ENCODE measurements at places on chromosomes 16 and 17.
A peak's percentile ranks its signal among the peaks of the same experiment; 100 is the strongest.

GRCh38 chr16:29011112-29011511 lies 26.3 kb downstream of the LAT start:
- DNase-seq = no peak

DNA sequence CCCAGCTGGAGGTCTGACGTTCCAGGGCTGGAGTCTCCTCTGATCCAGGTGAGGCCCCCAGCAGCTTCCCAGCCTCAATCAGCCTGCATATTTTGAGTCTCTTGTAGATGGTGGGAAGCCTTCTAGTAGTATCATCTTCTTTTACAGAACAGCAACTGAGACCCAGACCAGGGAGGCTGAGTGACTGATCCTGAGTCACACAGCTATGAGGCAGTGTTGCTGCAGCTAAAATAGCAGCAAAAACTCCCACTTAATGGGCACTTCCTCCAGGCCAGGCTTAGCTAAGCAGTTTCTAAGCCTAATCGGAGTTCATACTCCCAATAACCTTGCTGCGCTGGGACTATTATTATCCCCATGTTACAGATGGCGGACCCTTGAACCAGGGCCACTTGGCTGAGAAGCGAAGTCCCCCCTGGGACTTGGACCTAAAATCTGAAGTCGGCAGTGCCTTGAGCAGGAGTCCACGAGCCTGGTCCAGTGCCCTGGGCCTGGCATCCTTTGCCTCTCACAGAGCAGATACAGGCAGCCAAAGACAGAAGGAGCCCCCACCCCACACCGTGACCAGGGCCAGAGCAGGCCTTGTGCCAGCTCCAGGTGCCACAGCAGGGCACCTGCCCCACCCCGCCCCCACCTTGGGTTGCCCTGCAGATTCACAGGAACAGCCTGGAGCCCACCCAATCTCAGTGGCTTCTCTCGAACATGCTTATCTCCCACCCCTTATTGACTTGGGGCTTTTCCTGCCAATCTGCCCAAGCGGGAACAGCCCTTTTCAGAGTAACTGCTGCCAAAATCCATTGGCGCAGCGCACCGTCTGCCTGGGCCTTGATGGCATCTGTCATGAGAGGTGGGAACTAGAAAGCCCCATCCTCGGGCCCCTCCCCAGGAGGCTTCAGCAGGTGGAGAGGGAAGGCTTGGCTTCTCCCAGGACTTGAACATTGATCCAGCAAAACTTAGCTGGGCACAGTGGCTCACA lies 65.1 kb downstream of the SOCS1 start:
- DNase-seq = peak; percentile 45

DNA sequence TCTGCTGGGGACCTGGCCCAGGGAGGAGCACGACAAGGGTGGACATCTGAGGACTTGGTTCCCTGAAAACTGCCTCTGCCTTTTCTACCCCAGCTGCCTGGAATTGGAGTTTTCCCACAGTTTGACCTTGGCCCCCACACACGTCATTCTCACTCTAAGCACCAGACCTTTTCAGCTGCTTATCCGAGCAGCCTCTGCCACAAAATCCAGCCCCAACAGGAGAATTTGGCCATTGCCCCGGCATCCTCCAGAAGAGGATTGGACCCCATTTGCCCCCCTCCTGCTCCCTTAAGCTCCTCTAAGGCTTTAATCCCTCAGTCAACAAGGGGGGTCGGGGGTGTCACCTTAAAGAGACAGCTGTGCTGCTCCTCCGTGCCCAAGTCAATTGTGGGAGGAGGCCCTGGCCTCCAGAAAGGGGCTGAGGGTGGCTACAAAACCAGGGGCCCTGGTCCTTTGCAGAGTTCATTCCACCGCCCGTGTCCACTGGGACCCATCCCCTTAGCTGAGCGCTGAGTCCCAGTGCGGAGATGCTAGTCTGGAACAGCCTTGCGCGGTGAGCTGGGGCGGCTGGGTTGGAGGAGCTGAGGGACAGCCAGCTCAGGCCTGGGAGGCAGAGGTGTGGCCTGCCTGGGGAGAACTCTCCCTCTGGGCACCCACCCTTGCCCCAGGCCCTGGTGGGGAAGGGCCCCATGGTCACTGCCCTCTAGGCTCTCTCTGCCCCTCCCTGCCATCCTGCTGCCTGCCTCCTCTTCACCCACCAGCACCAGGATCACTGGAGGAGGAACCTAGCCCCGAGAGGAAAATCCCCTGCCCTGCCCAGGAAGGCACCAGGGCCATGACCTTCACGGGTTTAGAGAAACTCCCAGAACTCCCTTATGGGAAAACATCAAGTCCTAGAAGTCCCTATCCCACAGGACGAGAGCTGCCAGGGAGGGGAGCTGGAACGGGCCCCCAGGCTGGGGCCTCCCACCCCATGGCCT lies 18.8 kb downstream of the TTYH2 start:
- no peak for DNase-seq

GRCh38 chr17:32318071-32318470 lies 23.9 kb downstream of the C17orf75 start:
- DNase-seq = no peak

GRCh38 chr16:2767891-2768290 lies 9.2 kb downstream of the ELOB start:
- DNase-seq = no peak

DNA sequence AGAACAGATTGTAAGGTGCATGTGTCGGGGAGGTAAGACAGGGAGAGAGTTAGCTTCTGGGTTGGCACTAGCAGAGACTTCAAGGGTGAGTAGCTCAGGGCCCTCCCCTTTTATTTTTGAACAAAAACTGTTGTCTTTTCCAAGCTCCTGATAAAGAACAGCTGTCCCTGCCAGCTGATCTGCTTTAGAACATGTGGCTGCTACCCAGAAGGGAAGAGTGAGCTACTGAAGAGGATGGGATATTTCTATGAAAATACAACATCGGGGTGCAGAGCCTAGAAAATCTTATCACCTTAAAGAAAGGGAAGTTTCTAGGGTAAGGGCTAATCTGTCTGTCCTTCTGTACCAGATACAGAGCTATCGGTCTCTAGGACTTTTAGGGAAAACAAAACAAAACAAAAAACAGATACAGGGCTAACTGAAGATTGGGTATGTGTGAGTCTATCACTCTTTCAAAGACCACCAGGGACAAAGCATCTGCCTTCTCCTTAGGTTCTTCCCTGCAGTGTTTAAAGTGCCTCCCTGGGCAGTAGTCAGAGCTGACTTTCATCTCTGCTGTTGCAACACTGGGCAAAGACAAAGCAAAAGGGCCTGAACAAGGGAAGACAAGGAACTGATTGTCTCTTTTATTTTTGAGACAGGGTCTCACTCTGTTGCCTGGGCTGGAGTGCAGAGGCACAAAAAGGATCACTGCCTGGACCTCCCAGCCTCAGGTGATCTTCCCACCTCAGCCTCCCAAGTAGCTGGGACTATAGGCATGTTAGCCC lies 5.0 kb upstream of the DHRS13 start:
- DNase-seq = no peak

DNA sequence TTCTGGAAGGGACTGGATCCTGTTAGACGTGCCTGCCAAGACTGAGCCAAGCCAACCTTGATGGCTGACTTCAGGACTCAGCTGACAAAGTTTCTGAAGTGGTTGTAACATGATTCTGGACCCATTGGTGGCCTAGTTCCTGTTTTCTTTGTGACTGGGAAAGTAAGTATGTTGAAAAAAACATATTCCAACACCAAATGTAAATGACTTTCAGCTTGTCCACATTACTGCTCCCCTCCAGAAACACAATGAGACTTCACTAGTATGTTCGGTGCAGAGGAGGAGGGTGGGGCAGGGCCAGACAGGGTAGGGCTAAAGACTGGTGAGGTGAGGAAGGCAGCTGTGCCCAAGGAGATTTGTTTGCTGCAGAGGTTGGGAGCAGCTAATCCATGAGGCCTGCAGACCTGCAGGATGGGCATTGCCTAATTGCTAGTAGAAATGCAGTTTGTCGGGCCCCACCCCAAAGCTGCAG lies 26.4 kb downstream of the NMT1 start:
- no peak for DNase-seq

DNA sequence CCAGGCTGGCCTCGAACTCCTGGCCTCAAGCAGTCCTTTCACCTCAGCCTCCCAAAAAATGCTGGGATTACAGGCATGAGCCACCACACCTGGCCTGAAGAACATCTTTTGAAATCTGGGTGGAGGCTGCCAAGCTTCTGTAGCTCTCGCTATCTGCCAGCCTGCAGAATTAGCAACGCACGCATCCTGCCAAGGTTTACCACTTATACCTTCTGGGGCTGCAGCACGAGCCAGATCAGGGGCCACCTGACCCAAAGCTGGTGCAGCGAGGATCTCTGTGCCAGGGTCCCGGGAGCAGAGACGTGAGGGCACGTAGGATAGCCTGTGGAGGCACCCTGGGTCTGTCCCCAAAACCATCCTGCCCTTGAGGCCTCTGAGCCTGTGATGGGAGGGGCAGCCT lies 22.2 kb downstream of the SLC38A8 start:
- no peak for DNase-seq

GRCh38 chr16:74713325-74713724 lies 12.7 kb upstream of the MLKL start:
- DNase-seq = no peak

DNA sequence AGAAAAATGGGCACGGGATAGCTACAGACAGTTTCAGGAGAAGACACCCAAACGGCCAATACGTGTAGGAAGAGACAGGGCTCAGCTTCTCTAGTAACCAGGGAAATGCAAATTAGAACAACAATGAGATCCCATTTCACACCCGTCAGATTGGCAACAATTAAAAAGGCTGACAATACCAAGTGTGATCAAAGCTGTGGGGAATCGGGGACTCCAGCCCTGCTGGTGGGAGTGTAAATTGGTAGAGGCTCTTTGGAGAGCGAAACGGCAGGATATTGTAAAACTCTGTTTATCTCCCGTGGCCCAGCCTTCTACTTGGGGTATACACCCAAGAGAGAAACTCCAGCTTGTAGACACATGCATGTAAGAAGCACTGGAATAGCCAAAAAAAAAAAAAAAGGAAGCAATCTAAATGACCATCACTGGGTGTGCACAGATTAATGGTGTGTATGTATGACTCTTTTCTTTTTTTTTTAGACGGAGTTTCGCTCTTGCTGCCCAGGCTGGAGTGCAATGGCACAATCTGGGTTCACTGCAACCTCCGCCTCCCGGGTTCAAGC lies 27.5 kb downstream of the MYBBP1A start:
- DNase-seq = no peak

GRCh38 chr17:63439687-63440086 lies 6.4 kb downstream of the CYB561 start:
- no peak for DNase-seq
